Glutamatergic neuron (in vitro differentiated cells): ENCODE measurements at places on chromosomes 13 and 19. TPM values are rescaled to one million over a fixed set of nuclear protein-coding genes. Genes with fewer than 3 reads are reported as not detected.

The SMG9 gene
- 34.1 TPM for total RNA-seq

The DIRAS1 gene
- 47.1 TPM for total RNA-seq

The POLR1D gene
- 85.1 TPM for total RNA-seq

The CERS1 gene
- 15.3 TPM for total RNA-seq

The RTBDN gene
- total RNA-seq = 4.8 TPM

The COX7A1 gene
- total RNA-seq = 62.3 TPM

The PRODH2 gene
- 0.64 TPM for total RNA-seq
